ENCODE measurements at places on chromosomes 12 and 14. TPM values are rescaled to one million over a fixed set of nuclear protein-coding genes. Genes with fewer than 3 reads are reported as not detected.

GRCh38 chr12:12527820-12528296 lies 34.8 kb downstream of the DUSP16 start:
- H3K27ac ChIP-seq = peak overlapping the region; percentile 81
- H3K4me1 ChIP-seq = peaks cover 32% of the 10 kb centered on the region
- H3K27me3 ChIP-seq = no peaks in the 10 kb centered on the region
- H3K36me3 ChIP-seq = peaks cover 41% of the 10 kb centered on the region

GRCh38 chr12:6494258-6494743 lies 399 bp downstream of the NCAPD2 start:
- peaks cover 58% of the 10 kb centered on the region for H3K36me3 ChIP-seq
- H3K27ac ChIP-seq = peak overlapping the region; percentile 97
- no peak for DNase-seq
- no peaks in the 10 kb centered on the region for H3K27me3 ChIP-seq
- H3K4me3 ChIP-seq = peak overlapping the region; percentile 93

DNA sequence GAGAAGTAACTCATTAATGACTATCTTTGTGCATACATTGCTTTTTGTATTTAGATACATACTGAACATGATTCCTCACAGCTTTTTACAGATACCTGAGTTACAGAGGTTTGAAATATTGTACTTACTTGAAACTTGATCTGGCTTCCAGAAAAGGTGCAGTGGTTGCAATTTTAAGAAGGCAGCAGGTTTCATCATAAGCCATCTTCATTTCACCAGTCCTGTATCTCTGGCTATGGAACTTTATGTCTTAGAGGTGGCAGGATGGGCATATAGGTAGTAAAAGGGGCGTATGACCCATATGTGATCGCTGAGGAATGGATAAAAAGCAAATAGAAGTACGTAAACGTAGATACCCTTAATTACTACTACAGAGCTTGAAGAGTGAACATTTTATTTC lies 13.7 kb downstream of the ZBTB1 start:
- H3K27ac ChIP-seq = no peak overlapping the region
- H3K4me1 ChIP-seq = peaks cover 22% of the 10 kb centered on the region
- no peak overlapping the region for H3K4me3 ChIP-seq

GRCh38 chr14:77187649-77188012 lies 6.0 kb downstream of the TMEM63C start:
- no peaks in the 10 kb centered on the region for H3K36me3 ChIP-seq
- peaks cover 14% of the 10 kb centered on the region for H3K27me3 ChIP-seq
- no peak overlapping the region for H3K27ac ChIP-seq
- peaks cover 10% of the 10 kb centered on the region for H3K4me1 ChIP-seq
- H3K4me3 ChIP-seq = no peak overlapping the region

- H3K27me3 ChIP-seq = no peaks in the 10 kb centered on the region
- peaks cover 31% of the 10 kb centered on the region for H3K4me1 ChIP-seq
- H3K36me3 ChIP-seq = peaks cover 26% of the 10 kb centered on the region
- peak overlapping the region; percentile 94 for H3K27ac ChIP-seq
Measured at GRCh38 chr12:12563290-12563928, 746 bp upstream of the DUSP16 start.

DNA sequence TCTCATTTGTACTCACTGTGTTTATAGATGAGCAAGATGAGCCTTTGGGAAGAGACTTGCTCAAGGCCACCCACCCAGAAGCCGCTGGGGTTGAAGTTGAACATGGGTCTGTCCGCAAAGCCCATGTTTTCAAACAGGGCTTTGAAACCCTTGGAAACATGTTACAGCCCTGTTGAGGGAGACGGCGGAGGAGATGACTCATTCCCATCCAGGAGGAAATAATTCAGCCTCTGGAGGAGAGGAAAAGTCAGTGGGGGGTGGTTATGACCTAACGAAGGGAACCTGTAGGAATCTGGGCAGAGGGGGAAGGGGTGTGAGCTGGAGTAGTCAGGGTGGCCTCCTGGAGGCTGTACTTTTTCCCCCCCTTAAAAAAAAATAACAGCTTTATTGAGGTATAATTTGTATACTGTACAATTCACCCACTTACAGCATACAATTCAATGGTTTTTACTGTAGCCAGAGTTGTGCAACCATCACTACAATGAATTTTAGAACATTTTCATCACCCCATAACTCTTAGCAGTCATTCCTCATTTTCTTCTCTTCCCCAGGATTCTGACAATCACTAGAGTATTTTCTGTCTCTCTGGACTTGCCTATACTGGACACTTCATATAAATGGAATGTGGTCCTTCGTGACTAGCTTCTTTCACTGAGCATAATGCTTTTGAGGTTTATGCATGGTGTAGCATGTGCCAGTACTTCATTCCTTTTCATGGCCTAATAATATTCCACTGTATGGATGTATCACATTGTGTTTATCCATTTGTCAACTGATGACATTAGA lies 1.9 kb upstream of the RIN3 start:
- H3K4me3 ChIP-seq = no peak overlapping the region
- peaks cover 53% of the 10 kb centered on the region for H3K27me3 ChIP-seq
- no peak for DNase-seq
- H3K4me1 ChIP-seq = peaks cover 3% of the 10 kb centered on the region
- H3K27ac ChIP-seq = no peak overlapping the region

DNA sequence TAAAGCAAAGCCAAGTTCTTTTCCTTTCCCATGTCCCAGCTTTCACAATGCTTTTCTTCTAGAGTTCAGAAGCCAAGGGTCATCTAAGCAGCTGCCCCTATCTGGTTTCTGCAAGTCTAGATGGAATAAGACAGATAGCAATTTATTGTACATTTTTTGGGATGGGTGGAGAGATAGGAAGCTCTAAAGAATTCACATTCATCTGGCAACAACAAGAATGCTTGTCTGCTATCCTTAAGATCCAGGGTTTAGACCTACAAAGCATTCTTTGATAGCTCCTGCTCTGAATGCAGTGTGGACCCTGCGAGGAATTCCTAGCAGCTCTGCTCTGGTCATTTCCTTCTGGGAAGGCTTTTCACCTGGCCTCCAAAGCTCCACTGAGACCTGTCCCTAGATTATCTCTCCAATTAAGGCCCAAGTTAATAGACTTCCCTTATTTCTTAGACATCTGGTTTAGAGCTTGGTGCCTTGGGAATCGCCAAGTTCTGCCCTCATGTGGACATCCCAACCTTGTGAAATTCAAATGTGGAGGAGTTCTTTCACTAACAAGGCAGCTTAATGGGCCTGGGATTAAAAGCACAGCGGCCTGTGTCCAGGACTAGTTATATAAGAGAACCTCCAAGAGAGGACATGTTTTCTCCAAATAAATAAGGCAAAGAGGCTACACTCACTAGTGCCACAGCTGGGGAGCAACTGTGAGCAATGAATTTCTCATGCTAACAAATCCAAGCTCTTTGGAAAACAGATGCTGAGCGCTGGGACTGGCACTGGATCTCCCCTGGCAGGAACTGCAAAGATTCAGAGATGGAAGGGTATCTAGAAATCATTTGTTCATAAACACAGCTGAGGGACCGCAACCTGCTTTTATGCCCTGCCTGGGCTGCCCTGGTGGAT lies 384.5 kb upstream of the DDHD1 start:
- no peaks in the 10 kb centered on the region for H3K36me3 ChIP-seq
- DNase-seq = no peak
- peaks cover 6% of the 10 kb centered on the region for H3K4me1 ChIP-seq
- H3K27ac ChIP-seq = no peak overlapping the region
- H3K27me3 ChIP-seq = peaks cover 7% of the 10 kb centered on the region

GRCh38 chr12:4025181-4026019 lies 152.2 kb upstream of the PARP11 start:
- no peaks in the 10 kb centered on the region for H3K36me3 ChIP-seq
- H3K27ac ChIP-seq = no peak overlapping the region
- H3K4me3 ChIP-seq = no peak overlapping the region
- peaks cover 29% of the 10 kb centered on the region for H3K4me1 ChIP-seq
- DNase-seq = no peak
- no peaks in the 10 kb centered on the region for H3K27me3 ChIP-seq

- DNase-seq = no peak
- no peaks in the 10 kb centered on the region for H3K4me1 ChIP-seq
- H3K27me3 ChIP-seq = peaks cover 7% of the 10 kb centered on the region
- no peak overlapping the region for H3K27ac ChIP-seq
Measured at GRCh38 chr14:81062816-81063215, 107.4 kb downstream of the TSHR start.

DNA sequence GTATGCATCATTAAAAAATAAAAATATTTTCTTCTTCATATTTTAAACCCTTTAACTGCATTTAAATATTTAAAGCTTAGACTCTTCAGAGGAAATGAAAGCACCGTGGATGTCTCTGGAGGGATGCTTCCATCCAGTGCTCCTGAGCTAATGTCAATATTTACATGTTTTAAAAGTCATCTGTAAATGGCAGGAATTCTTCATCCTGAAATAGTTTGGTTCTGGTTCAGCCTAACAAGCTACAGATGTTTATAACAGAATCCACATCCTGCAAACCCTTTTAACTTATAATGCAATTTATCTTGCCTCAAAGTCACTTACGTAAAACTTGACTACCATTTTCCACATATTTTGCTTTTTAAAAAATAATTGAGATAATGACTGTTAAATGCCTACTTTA lies 1207.3 kb downstream of the SLC16A7 start:
- no peaks in the 10 kb centered on the region for H3K36me3 ChIP-seq
- H3K27ac ChIP-seq = no peak overlapping the region
- DNase-seq = no peak
- H3K4me1 ChIP-seq = no peaks in the 10 kb centered on the region
- no peaks in the 10 kb centered on the region for H3K27me3 ChIP-seq

DNA sequence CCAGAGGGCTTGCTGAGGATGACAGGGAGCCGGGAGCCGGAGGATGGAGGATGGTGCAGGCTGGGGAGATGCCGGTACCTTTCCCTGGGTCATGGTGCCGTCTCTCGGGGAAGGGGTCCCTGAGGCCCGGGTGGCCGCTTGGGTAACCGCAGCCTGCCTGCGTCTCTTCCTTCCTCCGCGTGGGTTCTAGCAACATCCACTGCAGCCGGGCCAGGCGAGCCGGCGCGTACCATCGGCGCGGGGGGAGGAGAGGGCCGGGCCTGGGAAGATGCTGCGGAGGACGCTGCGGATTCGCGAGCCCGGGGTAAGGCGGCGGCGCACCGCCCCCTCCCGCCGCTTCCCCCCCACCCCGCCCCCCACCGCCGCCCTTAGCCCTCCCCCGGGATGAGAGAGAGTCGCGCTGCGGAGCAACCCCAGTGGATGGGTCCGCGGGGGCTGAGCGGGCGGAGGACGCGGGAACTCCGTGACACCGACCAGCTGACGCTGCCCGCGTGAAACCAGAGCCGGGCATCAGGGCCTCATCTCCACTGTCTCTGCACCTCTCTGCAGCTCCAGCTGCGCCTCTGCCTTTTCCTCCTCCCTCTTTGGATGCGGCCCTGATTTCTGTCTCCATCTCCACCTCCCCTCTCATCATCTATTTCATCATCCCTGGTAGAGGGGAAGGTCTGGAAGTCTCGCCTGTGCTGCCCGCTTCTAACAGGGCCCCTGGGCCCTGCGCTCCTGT lies at the start of gene FAIM2:
Gene FAIM2, minus strand, starts transcription at position 201 of the 724 bp plus-strand sequence. Its CDS starts 108 bp downstream, at position 93.
- H3K27me3 ChIP-seq = peaks cover 29% of the 10 kb centered on the region
- peak; percentile 33 for DNase-seq
- H3K4me1 ChIP-seq = peaks cover 8% of the 10 kb centered on the region
- peak within 1 kb of the TSS; percentile 63 for H3K4me3 ChIP-seq

- H3K27me3 ChIP-seq = peaks cover 3% of the 10 kb centered on the region
- H3K36me3 ChIP-seq = no peaks in the 10 kb centered on the region
- peak; percentile 66 for DNase-seq
- H3K4me1 ChIP-seq = peaks cover 46% of the 10 kb centered on the region
- no peak overlapping the region for H3K4me3 ChIP-seq
Measured at GRCh38 chr12:9797722-9798619, 29.3 kb upstream of the KLRF1 start.

DNA sequence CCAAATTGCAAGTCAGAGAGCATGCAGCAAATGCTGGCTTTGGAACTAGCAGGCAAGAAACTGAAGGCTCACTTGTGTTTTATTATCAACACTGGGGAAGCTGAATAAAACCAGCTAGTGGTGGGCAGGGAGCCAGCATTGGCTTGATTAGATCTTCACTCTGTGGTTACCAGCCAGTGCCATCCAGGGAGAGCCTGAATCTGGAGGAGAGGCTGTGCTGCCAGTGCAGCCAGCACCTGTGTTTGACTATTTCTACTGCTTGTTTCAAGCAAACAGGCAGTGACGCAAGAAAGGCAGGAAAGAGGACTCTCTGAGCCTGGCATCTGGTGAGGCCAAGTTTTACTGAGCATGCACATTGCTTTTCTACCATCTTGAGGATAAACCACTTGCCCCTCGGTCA lies 247.0 kb downstream of the PHLDA1 start:
- H3K4me3 ChIP-seq = no peak overlapping the region
- peaks cover 6% of the 10 kb centered on the region for H3K27me3 ChIP-seq
- peaks cover 18% of the 10 kb centered on the region for H3K4me1 ChIP-seq
- no peak for DNase-seq
- no peak overlapping the region for H3K27ac ChIP-seq

GRCh38 chr12:12561371-12562015 lies 1.2 kb downstream of the DUSP16 start:
- peaks cover 42% of the 10 kb centered on the region for H3K4me1 ChIP-seq
- peak; percentile 48 for DNase-seq
- peaks cover 42% of the 10 kb centered on the region for H3K36me3 ChIP-seq

DNA sequence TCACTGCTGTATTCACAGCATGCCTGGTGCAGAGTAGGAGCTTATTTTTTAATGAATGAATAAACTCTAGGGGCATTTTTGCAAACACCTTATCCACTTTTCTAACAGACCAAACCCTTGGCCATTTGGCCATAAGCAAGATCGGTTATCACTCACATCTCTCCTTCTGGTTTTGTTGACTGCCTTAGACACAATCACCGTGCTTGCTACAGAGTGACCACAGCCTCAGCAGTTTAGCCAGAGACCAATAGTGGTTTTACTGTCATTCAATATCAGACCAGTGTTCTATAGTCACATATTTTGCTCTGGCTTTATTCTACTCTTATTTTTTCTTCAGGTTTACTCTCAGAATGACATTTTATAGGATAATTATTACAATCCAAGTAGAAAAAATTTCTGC lies 2.2 kb downstream of the KLRB1 start:
- no peak overlapping the region for H3K27ac ChIP-seq
- no peak for DNase-seq
- peaks cover 9% of the 10 kb centered on the region for H3K4me1 ChIP-seq
- peaks cover 17% of the 10 kb centered on the region for H3K36me3 ChIP-seq

DNA sequence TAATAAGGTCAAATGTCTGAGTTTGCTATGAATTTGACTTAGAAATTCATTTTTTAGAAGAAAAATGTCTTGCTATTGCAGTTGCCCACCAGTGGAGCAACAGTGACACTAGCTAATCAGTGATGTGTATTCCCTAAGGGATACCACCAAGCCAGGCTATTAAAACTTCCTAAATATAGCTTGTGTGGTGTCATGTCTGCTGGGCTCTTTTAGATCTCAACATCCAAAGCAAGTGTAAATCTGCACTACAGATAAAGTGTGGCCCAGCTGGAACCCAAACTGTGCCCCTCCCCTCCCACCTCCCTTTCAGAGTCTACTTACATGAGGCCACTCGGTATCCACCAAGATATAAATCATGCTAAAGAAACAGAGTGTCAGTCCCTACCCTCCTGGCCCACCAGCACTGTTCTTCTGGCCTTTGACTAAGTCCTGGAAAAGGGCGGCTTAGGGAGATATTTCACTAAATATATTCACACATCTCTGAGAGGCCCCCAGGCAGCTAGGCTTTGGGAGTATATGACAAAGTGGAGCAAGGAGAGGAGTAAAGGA lies 53.8 kb downstream of the SLC35F4 start:
- DNase-seq = no peak
- no peak overlapping the region for H3K27ac ChIP-seq
- no peaks in the 10 kb centered on the region for H3K27me3 ChIP-seq

Gene DDX24
- 276 TPM for total RNA-seq

Gene MYBPC1
- total RNA-seq = not detected

Gene KRT82
- not detected for total RNA-seq

Gene ACSS3
- total RNA-seq = not detected

Gene IL22
- total RNA-seq = not detected

Gene CCDC38
- total RNA-seq = not detected

Gene ASB2
- 19.8 TPM for total RNA-seq

Gene TMEM63C
- total RNA-seq = 1.0 TPM
